ENCODE measurements at places on chromosomes 13 and 19.
A peak's percentile ranks its signal among the peaks of the same experiment; 100 is the strongest.

DNA sequence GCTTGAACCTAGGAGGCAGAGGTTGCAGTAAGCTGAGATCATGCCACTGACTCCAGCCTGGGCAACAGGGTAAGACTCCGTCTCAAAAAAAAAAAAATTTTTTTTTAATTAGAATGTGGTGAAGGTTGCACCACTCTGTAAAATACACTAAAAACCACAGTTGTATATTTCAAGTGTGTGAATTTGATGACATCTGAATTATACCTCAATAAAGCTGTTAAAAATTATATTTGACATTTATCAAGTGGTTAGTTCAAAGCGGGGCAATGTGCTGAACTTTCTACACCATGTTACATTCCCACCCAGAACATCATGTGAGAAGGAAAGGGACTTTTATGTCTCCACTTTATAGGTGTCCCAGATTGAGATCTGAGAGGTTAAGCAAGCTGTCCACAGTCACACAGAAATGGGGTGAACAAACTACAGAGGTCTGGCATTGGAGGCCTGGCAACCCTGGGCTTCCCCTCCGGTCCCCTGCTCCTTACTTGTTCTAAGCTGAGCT, 5.9 kb upstream of the S1PR5 start:
- DNase-seq = no peak

DNA sequence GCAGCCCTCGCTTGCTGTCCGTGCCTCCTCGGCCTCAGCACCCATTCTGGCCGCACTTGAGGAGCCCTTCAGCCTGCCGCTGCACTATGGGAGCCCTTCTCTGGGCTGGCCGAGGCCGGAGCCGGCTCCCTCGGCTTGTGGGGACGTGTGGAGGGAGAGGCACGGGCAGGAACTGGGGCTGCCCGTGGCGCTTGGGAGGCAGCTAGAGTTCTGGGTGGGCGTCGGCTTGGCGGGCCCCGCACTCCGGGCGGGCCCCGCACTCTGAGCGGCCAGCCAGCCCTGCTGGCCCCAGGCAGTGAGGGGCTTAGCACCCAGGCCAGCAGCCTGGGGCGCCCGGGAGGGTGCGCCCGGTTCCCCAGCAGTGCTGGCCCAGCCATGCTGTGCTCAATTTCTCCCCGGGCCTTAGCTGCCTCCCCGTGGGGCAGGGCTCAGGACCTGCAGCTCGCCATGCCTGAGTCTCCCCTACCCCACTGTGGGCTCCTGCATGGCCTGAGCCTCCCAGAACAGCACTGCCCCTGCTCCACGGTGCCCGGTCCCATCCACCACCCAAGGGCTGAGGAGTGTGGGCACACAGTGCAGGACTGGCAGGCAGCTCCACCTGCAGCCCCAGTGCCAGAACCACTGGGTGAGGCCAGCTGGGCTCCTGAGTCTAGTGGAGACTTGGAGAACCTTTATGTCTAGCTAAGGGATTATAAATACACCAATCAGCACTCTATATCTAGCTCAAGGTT, 240.0 kb upstream of the PRR20A start:
- no peak for DNase-seq

GRCh38 chr13:36706755-36707154, 32.9 kb downstream of the SERTM1 start:
- DNase-seq = no peak

GRCh38 chr19:50638600-50638999, 1.1 kb downstream of the SYT3 start:
- no peak for DNase-seq

GRCh38 chr13:35818633-35819067, 312.5 kb downstream of the DCLK1 start:
- peak; percentile 41 for DNase-seq

GRCh38 chr19:16233081-16233776, 35.5 kb downstream of the AP1M1 start:
- no peak for DNase-seq

DNA sequence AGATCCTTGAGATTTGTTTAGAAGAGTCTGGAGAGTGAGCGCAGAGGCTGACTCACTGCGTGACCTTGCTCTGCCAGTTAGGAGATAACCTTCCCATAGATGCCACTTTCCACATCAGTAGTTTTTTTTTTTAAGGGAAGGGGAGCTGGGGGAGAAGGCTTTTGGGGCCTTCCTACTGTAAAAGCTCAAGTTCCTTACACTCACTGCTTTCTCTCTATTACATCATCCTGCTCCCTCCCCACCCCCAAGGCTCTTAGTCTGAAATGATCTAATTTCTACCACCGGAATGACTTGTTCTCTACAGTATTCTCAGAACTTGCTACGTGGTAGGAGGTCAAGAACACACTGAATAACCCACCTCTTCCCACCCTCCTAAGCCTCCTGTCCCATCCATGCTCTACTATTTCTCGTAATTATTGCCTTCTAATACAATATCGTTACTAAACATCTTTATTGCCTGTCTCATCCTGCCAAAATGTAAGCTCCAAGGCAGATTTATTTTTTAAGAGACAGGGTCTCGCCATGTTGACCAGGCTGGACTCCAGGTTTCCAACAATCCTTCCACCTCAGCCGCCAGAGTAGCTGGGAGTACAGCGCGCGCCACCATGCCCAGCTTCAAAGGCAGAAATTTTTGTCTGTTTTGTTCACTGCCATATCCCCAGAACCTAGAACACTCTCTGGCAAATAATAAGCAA, 1.2 kb downstream of the LONP1 start:
- DNase-seq = no peak
